ENCODE measurements at places on chromosomes 1 and 21.

DNA sequence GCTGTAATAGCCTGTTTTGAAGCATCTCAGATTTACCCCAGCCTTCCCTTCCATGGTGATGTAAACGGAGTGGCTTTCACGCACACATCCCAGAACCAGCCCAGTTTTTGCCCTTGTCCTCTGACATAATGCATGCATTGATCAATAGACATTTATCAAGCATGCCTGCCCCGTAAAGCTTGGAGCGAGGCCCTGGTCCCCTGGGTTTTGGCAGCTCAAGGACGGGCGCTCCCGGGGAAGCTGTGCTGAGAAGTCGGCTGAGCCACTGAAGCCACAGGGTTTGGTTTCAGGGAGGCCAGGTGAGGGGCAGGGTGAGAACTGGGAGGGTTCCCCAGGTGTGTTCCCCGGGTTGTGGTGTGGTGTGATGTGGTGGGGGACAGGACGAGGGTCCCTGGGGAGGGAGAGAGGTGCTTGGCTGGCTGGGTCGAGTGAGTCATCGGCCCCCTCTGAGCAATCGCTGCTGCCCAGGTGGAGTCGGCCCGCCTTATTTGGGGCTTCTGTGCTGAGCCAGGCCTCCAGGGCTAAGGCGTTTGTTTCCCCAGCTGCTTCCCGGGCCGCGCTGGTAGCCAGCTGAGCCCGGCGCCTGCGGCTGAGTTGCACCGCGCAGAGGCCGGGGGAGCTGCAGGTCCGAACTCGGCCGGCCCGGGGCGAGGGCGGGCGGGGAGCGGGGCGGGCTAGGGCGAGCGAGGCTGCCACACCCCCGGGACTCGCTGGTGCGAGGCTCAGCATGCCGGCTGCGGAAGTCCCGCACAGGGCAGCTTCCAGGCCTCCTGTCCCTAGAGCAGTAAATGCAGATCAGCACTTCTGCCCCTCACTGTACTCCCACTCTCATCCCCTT, 23.6 kb downstream of the ATP2B4 start:
- no peak for DNase-seq

DNA sequence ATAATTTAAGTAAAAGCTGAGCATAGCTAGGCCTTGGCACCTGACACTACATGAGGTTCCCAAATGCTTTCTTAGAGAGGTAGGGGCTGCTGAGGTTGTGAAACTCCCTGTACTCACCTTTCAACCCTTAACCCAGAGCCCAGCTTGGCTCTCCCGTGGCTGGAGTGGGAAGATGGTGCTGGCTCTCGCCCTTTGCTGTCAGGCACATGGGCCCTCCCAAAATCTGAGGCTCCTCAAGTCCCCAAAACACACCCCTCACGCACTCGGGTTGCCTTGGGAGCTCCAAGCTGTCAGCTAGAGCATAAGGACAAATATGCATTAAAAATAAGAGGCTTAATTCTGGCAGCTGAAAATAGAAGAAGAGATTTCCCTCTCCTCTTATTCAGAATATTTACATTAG, 46.7 kb upstream of the PLPPR4 start:
- DNase-seq: no peak

DNA sequence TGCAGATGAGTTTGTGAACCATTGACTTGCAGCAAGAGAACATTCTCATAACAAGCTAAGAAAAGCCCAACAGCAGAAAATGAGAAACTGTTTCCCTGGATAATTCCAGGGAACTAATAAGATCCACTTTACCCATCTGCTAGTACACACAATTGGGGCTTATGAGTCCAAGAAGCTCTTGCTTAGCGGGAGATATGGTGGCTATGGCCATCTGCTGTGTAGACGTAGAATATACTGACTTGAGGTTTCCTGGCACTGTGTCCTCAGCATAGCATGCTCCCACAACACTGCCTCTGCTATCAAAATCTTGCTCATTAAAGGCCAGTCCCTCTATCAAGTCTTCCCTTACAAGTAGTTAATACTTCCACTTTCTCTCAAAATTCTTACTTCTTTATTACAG, 6.8 kb upstream of the RXRG start:
- DNase-seq: no peak

GRCh38 chr1:214588963-214589597, 13.9 kb upstream of the CENPF start:
- no peak for DNase-seq

- no peak for DNase-seq
Observed at GRCh38 chr1:160664573-160665051, 17.8 kb upstream of the SLAMF1 start.

DNA sequence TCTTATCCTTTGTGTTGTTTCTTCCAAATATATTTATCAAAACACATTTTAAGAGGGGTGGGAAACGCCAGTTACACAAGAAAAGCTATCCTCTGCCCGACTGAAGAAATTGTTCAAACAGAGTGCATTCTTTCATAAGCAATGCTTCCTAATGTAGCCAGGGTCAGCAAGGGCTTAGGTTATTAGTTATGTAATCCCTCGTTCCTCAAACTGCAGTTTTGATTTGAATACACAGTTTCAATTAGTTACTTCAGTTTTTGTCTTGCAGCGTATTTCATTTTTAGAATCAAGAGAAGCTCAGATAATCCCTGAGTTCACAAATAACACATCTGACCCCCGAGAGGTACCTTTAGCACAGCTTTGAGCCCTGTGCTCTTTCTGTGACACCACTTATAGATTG, 141.7 kb upstream of the NRIP1 start:
- no peak for DNase-seq

- no peak for DNase-seq
Observed at GRCh38 chr1:112337028-112337531, 58.9 kb upstream of the CTTNBP2NL start.

DNA sequence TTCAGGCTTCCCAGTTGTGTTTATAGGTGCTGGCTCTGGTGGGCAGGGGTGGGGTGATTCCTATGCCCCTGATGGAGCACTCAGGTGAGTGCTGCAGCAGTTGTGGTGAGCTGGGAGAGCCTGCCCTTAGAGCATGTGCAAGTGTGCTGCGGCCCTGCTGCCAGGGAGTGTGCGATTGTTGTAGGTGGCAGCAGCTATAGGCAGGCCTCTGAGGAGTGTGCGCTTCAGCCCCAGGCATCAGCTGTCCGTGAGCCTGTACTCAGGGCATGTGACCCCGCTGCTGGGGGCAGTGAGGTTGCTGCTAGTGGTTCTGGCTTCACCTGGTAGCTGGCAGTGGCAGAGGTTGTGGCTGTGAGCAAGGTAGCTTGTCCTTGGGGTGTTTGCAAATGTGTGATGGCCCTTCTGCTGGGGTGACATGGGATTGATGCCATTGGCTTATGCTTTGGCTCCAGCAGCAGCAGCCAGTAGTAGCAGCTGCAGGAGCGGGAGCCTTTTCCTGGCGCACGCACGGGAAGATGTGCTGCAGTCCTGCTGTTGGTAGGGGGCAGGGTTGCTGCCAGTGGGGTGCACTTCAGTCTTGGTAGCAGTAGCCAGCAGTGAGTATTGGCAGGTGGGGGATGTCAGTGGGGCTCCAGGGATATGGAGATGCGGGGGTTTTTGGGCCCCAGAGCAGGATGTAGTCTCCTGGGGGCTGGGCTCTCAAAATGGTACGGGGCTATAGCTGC, 37.7 kb downstream of the SYCP1 start:
- no peak for DNase-seq

DNA sequence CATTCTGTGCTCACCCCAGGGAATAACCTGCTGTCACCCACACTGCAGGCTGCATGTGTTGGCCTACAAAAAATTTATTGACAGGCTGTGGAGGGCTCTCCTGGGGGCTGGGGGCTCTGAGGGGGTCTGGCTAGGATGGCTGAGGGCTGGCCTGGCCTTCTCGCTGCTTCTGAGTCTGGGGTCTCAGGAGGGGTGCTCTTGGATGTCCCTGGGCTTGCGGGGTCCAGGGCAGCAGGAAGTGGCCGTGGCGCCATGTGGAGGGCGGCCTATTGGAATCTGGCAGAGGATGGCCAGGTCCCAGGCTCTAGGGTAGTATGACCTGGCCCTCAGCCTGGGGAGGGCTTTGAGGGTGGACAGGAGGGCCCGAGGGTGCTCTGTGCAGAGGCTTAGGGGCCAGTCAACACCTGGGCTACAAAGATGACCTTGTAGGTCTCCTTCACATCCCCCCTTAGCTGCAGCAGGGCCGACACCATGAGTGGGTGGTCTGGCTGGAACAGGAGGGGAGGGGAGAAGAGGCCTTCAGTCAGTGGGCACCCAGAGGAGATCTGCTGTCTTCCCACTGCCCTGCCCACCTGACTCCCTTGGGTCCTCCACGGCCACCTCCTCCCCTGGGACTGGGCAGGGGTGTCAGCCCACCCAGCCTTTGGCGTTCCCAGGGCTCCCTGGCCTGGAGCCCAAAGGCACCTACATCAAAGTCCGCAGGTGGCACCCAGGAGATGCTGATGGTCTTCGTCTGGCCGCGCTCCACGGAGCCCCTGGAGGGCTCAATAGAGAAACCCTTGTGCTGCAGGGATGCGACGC, 3.0 kb upstream of the TMEM52 start:
- no peak for DNase-seq

DNA sequence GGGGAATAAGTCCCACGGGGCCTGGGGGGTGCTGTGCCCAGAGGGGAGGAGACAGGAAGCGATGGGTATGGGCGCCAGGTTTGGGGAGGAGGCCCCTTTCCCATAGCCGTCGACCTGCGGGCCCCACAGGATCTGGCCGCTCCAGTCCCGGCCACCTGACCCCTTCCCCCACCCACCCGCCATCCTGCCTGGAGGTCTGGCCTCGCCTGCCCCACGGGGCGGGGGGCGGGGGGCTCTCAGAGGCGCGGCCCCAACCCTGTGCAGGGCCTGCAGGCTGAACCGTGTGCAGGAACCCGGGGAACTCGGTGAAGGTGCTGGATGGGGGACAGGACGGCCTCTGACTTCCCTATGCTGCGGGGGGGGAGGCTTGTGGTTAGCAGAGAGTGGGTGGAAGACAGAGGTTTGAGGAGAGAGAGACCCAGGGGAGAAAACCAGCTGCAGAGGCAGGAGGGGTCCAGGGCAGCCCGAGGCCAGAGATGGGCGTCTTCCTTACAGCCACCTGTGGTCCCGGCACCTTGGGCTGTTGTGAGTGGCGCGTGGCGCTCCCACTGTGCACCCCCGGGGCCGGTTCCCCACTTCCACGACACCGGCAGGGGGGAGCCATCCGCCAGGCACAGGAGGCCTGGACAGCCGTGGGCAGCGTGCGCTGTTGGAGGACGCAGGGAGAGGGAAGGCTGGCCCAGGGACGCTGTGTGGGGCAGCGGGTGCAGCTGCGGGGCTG, 2.5 kb upstream of the TNFRSF18 start:
- DNase-seq: no peak

DNA sequence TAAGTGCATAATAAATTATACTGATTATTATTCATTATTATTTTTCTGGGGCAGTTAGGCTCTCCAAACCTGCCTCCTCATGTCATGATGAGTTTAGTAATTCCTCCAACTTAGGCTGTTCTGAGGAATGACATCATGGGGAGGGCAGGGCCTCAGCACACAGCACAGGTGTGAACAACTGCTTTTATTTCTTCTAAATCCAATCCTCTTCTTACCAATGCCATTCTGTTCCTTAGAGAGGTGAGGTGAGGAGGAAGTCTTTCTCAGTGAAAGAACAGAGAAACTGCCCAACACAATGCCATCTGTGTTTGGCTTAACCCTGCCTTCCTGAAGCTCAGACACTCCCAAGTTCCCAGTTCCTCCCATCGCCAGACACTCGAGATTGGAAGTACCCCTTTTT, 45.4 kb upstream of the WASF2 start:
- DNase-seq: no peak

GRCh38 chr1:172630056-172630818, 28.7 kb upstream of the FASLG start:
- no peak for DNase-seq

DNA sequence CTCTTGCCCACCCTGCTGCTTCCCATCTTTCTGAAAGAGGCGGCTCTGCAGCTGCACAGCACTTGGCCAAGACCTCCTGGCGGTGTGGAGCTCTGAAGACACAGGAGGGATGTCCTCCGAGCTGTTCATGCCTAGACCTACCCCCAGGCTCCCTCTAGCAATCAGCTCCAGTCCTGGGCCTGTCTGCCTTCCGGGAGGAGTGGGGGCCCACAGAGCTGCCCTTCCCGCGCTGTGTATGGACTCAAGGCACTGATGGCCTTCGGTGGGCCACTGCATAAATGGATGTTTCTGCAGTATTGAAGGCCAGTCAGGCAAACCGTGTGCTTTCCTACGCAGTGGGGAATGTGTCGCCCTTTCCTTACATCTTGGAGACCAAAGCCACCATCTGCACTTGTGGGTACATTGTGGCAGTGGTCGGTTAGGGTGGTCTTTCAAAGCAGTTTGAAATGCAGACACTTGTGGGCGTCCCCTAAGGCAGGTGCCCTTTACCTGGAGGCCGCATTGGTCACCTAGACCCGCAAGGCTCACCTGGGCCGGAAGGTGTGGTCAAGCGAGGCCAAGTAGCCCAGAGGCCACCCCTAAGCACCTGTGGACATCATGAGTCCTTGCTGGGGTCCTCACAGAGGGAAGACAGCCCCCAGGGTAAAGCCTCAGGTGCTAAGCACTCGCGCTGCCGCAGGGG, 912 bp upstream of the PKNOX1 start:
- no peak for DNase-seq

DNA sequence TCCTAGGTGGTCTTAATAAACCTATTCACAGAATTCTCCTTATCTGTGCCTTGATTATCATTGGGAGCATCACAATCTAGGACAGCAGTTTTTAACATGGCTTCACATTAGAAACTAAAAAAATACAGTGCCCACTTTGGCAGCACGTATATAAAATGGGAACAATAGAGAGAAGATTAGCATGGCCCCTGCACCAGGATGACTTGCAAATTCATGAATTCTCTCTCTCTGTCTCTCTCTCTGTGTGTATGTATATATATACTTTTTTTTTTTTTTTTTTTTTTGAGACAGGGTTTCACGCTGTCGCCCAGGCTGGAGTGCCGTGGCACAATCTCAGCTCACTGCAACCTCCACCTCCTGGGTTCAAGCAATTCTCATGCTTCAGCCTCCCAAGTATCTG, 6.2 kb upstream of the PPP1R8 start:
- DNase-seq: no peak

DNA sequence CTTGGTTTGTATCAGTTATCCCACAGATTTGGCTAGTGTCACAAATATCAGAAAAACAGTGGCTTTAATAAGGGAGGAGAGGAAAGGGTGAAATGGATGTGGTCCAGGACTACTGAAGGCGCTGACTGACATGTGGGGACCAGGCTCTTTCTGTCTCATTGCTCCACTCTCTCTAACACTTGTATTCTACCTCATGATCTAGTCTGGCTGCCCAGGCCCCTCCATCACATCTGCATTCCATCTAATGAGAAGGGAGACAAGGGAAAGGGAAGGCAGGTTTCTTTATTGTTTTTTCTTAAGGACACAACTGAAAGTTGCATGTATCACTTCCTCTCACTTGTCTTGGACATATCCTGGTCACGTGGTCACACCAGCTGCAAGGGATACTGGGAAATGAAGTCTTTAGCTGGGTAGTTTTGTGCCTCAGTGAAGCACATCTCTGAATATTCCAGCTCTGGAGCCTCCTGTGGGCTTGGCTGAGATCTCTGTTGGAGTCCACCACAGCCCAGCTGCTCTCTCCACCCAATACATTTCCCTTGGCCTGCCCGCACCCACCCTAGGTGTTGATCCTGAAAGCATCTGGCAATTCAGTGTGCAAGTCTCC, 42.0 kb upstream of the PADI2 start:
- DNase-seq: peak; percentile 79
